ENCODE measurements at places on chromosomes 12 and 14.

GRCh38 chr14:105440992-105441391 is 21.4 kb downstream of the MTA1 start:
- no peaks in the 10 kb centered on the region for H3K4me1 ChIP-seq
- H3K36me3 ChIP-seq: peaks cover 13% of the 10 kb centered on the region
- no peak overlapping the region for H3K4me3 ChIP-seq
- DNase-seq: no peak
- no peak overlapping the region for H3K27ac ChIP-seq

GRCh38 chr14:88351966-88352691 is 29.1 kb upstream of the KCNK10 start:
- H3K4me3 ChIP-seq: no peak overlapping the region
- H3K36me3 ChIP-seq: no peaks in the 10 kb centered on the region
- H3K4me1 ChIP-seq: no peaks in the 10 kb centered on the region
- H3K27me3 ChIP-seq: no peaks in the 10 kb centered on the region
- no peak overlapping the region for H3K27ac ChIP-seq
- no peak for DNase-seq

GRCh38 chr14:75050852-75051555 is at the start of gene MLH3:
MLH3 (minus strand) TSS chr14:75051467; CDS start chr14:75049655, 1,812 bp downstream.
- no peaks in the 10 kb centered on the region for H3K27me3 ChIP-seq
- peak within 1 kb of the TSS; percentile 62 for H3K27ac ChIP-seq
- H3K4me3 ChIP-seq: peak within 1 kb of the TSS; percentile 57

- no peaks in the 10 kb centered on the region for H3K4me1 ChIP-seq
- no peaks in the 10 kb centered on the region for H3K27me3 ChIP-seq
These were observed 16.8 kb downstream of the FLVCR2 start for GRCh38 chr14:75595226-75595625.

DNA sequence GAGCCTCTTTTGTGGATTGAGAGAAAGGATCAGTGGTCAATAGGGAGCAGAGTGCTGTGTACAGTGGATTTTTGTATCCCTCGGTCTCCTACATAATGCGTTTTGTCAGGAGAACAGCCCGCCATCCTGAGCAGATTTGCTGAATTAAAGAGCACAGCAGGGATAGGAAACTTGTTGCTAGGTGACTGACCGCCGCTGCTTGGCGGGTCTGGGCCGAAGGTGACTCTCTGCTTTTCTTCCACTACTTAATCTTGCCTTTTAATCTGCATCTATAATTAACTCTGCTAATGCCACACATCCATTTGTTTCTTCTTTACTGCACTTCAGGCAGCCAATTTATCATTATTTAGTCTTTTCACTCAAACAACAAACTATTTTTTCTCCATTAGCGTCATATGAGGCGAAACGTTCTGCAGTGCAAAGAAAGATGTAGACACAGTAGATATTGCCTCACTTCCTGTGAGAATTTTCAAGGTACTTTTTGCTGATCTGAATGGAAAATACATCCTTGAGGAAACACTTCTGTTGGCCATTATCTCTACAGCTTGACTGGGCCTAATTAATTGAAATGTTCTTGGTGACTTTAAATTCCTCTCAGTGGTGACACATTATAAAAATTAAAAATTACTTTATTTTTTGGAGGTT is 108.0 kb downstream of the PPM1A start:
- H3K4me1 ChIP-seq: no peaks in the 10 kb centered on the region
- H3K27ac ChIP-seq: no peak overlapping the region
- no peaks in the 10 kb centered on the region for H3K36me3 ChIP-seq
- no peak overlapping the region for H3K4me3 ChIP-seq
- H3K27me3 ChIP-seq: no peaks in the 10 kb centered on the region

DNA sequence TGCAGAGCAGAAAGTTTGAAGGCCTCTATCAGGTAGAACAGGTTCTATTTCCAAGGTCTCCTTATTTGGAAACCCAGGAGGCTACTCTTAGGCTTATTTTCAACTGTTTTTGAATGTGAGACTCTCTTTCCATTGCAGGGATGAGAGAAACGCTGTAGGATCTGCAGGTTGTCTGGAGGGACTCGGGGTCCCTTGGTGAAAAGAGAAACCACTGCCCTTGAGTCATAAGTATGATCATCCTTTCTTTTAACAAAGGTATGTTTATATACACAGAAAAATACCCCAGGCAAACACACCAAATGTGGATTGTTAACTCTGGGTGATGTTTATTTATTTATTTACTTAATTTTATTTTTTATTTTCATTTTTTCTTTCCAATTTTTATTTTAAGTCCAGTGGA is 57.8 kb upstream of the MAX start:
- no peak overlapping the region for H3K27ac ChIP-seq
- H3K27me3 ChIP-seq: no peaks in the 10 kb centered on the region
- H3K36me3 ChIP-seq: no peaks in the 10 kb centered on the region

DNA sequence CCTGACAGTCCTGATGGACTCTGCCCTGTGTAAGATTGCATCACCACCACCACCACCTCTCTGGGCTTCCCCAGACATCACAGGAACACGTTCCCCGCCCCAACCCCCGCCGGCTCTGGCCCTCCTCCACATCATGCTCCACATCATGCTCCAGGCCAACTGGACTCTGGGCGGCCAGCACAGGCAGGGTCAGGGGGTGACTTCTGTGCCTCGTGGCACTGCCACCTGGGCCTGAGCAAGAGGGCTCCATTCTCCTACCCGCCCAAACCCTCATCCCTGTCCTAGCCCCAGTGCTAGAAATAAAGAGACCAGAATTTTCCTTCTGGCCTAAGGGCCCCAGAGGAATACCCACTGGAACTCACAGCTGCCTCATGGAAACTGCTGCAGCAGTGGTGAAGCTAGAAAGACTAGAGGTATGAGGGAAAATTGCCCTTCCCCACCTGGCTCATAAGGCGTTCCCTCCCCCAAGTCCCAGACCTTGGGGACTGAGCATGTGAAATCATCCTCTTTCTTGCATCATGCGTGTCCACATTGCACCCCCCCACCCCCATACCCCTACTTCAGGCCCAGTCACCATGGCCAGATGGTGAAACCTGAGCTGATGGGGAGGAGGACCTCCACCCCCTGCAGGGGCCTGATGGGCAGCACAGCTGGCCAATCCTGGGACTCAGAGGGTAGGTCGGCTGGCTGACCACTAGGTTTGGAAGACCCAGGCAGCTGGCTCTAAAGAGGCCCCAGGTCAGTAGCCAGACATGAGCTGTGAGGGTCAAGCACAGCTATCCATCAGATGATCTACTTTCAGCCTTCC is at the start of gene INHBE:
INHBE (plus strand) TSS at position 742 of the 808 bp plus-strand sequence. CDS start 230 bp downstream, outside the sequence.
- H3K36me3 ChIP-seq: no peaks in the 10 kb centered on the region
- H3K4me3 ChIP-seq: no peak within 1 kb of the TSS
- DNase-seq: no peak

- H3K4me3 ChIP-seq: no peak overlapping the region
- no peaks in the 10 kb centered on the region for H3K4me1 ChIP-seq
- no peak overlapping the region for H3K27ac ChIP-seq
- no peaks in the 10 kb centered on the region for H3K36me3 ChIP-seq
- DNase-seq: no peak
- H3K27me3 ChIP-seq: no peaks in the 10 kb centered on the region
These were observed 408.2 kb upstream of the CCDC196 start for GRCh38 chr14:66078006-66078405.

GRCh38 chr14:28765831-28766468 is 637 bp upstream of the FOXG1 start:
- no peak for DNase-seq
- peaks cover 49% of the 10 kb centered on the region for H3K27me3 ChIP-seq
- no peak overlapping the region for H3K4me3 ChIP-seq
- H3K36me3 ChIP-seq: no peaks in the 10 kb centered on the region

DNA sequence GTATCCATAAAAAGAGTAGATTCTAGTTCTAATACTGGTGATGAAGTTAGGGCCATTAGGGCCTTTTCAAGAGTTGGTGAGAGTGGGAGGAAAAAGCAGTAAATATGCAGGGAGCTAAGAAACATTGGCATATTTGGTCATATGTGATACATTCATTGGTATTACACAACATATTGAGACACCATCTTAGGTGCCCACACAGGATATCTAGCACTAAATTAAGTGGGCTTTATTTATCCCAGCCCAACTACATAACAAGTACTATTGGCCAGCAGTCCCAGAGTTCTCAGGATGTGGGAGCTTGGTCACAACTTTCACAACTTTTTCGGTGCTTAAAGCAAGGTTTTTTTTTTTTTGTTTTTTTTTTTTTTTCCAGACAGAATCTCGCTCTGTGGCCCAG is 2.0 kb upstream of the ING4 start:
- DNase-seq: no peak
- H3K27ac ChIP-seq: no peak overlapping the region
- H3K4me3 ChIP-seq: no peak overlapping the region
- H3K4me1 ChIP-seq: peaks cover 9% of the 10 kb centered on the region

DNA sequence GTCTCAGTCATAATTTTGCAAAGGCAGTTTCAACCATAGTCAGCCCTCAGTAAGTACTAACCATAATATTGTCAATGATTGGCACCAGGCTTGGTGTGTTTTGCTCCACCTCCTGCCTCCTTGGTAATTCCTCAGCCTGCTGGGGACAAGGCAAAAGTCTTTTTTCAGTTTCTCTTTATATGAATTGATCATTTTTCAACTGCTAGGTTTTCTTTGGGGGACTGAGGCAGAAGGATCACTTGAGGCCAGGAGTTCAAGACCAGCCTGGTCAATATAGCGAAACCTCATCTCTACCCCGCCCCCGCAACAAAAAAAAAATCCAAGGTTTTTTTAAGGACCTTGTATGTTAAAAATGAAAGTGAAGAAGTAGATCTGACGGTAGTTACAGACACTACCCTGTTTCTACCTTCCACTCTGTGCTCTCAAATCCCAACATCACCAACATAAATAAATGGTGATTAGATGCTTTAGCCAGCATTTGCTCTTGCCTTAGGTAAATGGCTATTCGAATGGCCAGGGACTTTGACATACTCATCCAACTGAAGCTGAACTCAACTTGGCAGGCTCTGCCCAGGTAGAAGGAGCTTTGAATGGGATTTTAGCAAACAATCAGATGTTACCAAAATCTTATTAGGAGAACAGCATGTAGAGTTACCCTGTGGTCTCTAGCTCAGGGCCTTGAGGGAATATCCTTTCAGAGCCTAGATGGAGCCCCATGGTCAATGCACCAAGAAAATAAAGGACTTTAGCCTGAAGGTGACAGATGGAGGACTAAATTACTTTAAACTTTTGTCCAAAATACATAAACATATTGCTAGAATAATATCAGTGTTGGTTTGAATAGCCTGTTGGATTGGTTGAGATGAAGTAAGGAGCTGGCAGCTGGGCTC is 126.9 kb upstream of the AMIGO2 start:
- peak overlapping the region; percentile 82 for H3K27ac ChIP-seq
- no peak for DNase-seq
- H3K36me3 ChIP-seq: peaks cover 59% of the 10 kb centered on the region
- no peaks in the 10 kb centered on the region for H3K27me3 ChIP-seq

DNA sequence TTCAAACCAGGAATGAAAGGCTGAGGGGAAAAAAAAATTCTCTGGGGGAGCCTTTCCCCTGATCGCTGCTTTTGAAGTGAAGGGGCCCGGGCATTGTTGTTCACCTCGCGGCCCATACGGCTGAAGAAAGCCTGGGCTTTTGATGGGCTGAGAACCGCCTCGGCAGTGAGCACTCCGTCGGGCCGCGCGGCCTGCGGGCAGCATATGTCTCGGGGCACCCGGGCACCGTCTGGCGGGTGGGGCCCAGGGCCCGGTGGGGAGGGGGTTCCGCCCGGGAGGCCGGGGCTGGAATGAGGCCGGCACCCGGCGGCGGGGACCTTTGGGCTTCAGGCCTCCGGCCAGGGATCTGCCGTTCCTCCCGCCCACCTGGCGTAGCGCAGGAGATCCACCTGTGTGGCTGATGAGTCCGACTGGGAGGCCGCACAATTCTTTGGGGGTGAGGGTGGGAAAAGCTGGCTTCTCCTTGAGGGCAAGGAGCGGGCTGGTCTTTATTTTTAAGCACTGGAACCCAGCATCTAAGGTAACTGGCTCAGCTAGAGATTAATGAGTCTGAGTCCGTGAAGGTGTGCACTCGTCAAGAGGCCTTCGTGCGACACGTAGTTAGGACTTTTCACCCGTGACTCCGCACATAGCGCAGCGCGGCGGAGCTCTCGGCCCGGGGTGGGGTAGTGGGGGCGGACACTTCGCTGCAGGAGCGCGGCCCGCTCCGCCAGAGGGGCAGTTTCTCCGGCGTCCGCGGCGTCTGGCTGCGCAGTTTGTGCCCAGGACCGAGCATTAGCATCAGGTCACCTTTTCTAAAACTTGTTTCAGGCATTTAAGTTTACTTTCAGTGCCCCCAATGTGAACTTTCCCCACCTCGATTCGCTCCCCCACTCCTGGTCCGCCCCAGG is 10.6 kb downstream of the FOXA1 start:
- no peaks in the 10 kb centered on the region for H3K4me1 ChIP-seq
- H3K4me3 ChIP-seq: no peak overlapping the region
- DNase-seq: no peak
- H3K36me3 ChIP-seq: no peaks in the 10 kb centered on the region
- H3K27ac ChIP-seq: no peak overlapping the region

GRCh38 chr12:24705741-24706358 is 243.1 kb downstream of the BCAT1 start:
- H3K4me3 ChIP-seq: no peak overlapping the region
- no peaks in the 10 kb centered on the region for H3K4me1 ChIP-seq
- no peaks in the 10 kb centered on the region for H3K36me3 ChIP-seq
- H3K27me3 ChIP-seq: no peaks in the 10 kb centered on the region

DNA sequence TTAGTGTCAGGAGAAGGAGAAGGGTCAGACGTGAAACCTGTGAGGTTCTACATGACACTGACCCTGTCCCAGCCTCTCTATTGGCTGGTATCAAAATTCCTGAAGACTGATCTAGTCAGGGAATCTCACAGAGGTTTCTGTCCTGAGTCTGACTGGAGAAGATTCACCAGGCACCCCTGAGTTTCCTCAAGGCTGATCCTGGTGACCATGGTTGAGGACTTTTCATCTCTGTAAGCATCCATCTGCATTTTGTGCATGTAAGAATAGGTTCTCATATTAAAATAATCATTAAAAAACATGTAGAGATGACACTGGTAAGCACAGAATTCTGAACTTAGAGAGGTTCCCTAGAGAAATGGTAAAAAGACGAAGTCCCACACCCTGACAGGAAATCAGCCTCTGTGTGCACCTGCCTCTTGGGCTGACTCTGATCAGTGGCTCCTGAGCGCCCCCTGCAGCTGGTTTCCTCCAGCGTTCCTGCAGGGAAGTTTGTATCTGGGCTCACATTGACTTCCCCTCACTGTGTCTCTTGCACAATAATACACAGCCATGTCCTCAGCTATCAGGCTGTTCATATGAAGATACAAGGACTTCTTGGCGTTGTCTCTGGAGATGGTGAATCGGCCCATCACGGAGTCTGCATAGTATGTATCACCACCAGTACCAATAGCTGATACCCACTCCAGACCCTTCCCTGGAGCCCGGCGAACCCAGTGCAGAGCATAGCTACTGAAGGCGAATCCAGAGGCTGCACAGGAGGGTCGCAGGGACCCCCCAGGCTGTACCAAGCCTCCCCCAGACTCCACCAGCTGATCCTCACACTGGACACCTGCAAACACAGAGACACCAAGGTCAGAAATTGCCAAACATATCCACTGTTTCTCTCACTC is 991.9 kb downstream of the TMEM121 start:
- peaks cover 13% of the 10 kb centered on the region for H3K4me1 ChIP-seq
- DNase-seq: peak; percentile 86
- H3K27me3 ChIP-seq: no peaks in the 10 kb centered on the region
- H3K36me3 ChIP-seq: no peaks in the 10 kb centered on the region
- no peak overlapping the region for H3K27ac ChIP-seq
- H3K4me3 ChIP-seq: no peak overlapping the region

GRCh38 chr12:124492879-124493808 is 74.3 kb downstream of the NCOR2 start:
- no peak overlapping the region for H3K27ac ChIP-seq
- DNase-seq: no peak
- no peaks in the 10 kb centered on the region for H3K36me3 ChIP-seq
- peaks cover 30% of the 10 kb centered on the region for H3K4me1 ChIP-seq

Measured in natural killer cell (primary cell).